ENCODE measurements at places on chromosomes 11 and 22. TPM values are rescaled to one million over a fixed set of nuclear protein-coding genes. Genes with fewer than 3 reads are reported as not detected.

MS4A7 gene
- total RNA-seq = 188 TPM

POU2AF3 gene
- 0.58 TPM for total RNA-seq

OR52H1 gene
- total RNA-seq = not detected

OR5T1 gene
- total RNA-seq = not detected

ATM gene
- 54.5 TPM for total RNA-seq

TMEM132A gene
- 6.7 TPM for total RNA-seq

FAT3 gene
- 0.45 TPM for total RNA-seq

MMP7 gene
- 2.5 TPM for total RNA-seq

MYOD1 gene
- not detected for total RNA-seq

LRRC56 gene
- 0.71 TPM for total RNA-seq

BRSK2 gene
- 1.4 TPM for total RNA-seq

TRIM49 gene
- total RNA-seq = not detected

VPREB1 gene
- not detected for total RNA-seq

TSSK2 gene
- not detected for total RNA-seq

NLRP10 gene
- total RNA-seq = not detected

PARVG gene
- total RNA-seq = 23.0 TPM

KCNE3 gene
- 13.3 TPM for total RNA-seq

CRYBA4 gene
- not detected for total RNA-seq

SCO2 gene
- 9.6 TPM for total RNA-seq

MS4A4E gene
- 3.2 TPM for total RNA-seq

MOGAT2 gene
- total RNA-seq = 0.32 TPM

PACSIN3 gene
- 14.9 TPM for total RNA-seq

HEPN1 gene
- total RNA-seq = not detected

CD3E gene
- total RNA-seq = 2.2 TPM

PKDREJ gene
- total RNA-seq = not detected

PATE4 gene
- total RNA-seq = not detected

OR6A2 gene
- total RNA-seq = 0.35 TPM

OR51A7 gene
- total RNA-seq = not detected

RFPL1 gene
- not detected for total RNA-seq

SDHD gene
- total RNA-seq = 86.4 TPM

SLC37A2 gene
- total RNA-seq = 17.5 TPM

LMO2 gene
- 27.3 TPM for total RNA-seq

Data from mesenteric fat pad (tissue), 1 donor.